H4 (cell line): ENCODE measurements at places on chromosomes 5 and 9. TPM values are rescaled to one million over a fixed set of nuclear protein-coding genes. Genes with fewer than 3 reads are reported as not detected.

The PCDHB2 gene
- total RNA-seq = 15.0 and 26.2 TPM in 2 replicates

DNA sequence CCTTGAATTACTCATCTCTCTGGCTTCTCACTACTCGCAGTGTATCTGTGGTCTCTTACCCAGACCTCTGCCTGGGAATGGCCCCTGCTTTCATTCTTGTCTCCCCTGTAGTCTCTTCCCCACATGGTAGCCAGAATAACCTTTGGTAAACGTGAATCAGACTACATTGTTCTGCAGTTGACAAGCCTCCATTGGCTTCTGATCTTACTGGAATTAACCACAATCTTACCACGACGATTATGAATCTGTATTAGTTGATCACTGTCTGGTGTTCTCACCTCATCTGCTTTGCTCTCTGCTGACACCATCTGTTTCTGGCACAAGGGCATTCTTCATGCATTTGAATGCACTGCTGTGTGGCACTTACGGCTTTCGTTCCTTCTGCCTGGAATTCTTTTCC is 781.2 kb downstream of the MTRR start:
- peak; percentile 33 for DNase-seq

DNA sequence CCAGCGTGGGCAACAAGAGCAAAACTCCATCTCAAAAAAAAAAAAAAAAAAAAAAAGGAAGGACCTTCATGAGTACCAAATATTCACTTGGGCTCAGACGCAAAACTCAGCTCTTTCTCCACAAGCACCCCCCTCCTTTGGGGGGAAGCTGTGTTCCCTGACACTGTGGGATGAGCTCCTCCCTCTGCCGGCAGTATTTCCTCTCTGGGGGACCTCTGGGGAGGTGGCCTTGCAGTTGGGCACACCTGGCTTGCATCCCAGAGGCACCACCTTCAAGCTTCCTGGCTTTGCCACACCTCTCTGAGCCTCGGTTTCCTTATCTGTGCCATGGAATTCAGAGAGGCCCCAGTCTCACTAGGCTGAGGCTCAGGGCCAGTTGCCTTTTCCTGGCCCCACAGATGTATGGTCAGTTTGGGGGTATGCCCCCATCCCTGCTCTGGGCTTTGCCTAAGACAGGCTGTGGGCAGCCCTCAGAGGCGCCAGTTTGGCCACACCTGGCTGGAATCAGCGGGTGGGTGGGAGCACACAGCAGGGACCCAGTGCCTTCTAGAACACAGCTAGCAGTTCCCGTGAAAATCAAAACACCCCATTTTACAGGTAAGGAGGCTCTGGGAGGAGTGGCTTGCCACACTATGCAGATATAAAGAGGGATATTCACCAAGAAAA is 157.5 kb upstream of the IER5L start:
- DNase-seq = no peak

GRCh38 chr5:107012371-107012770 is 658.4 kb downstream of the EFNA5 start:
- DNase-seq = no peak

DNA sequence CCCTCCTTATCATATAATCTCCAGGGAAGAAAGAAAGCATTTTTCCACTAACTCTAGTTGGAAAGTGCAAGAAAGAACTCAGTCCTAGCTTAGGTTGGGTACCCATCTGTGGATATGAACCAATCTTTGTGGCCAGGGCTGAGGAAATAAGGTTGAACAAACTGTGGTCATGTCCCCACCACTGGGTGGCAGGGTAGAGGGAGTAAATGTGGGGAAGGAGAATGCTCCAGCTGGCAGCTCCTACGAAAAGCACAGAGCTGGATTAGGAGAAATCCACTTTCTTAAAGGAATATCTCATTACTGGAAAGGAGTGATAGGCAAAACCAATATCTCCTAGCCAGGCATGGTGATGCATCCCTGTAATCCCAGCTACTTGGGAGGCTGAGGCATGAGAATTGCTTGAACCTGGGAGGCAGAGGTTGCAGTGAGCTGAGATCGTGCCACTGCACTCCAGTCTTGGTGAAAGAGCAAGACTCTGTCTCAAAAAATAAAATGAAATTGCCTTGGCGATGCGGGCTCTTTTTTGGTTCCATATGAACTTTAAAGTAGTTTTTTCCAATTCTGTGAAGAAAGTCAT is 175.1 kb downstream of the CCDC192 start:
- peak; percentile 73 for DNase-seq
